Stimulated activated CD8-positive, alpha-beta memory T cell treated with anti-CD3 and anti-CD28 coated beads, Interleukin-4, amount 100 ng/mL, for 4 hours (primary cell): ENCODE measurements at places on chromosomes 12 and 14.
A peak's percentile ranks its signal among the peaks of the same experiment; 100 is the strongest.

DNA sequence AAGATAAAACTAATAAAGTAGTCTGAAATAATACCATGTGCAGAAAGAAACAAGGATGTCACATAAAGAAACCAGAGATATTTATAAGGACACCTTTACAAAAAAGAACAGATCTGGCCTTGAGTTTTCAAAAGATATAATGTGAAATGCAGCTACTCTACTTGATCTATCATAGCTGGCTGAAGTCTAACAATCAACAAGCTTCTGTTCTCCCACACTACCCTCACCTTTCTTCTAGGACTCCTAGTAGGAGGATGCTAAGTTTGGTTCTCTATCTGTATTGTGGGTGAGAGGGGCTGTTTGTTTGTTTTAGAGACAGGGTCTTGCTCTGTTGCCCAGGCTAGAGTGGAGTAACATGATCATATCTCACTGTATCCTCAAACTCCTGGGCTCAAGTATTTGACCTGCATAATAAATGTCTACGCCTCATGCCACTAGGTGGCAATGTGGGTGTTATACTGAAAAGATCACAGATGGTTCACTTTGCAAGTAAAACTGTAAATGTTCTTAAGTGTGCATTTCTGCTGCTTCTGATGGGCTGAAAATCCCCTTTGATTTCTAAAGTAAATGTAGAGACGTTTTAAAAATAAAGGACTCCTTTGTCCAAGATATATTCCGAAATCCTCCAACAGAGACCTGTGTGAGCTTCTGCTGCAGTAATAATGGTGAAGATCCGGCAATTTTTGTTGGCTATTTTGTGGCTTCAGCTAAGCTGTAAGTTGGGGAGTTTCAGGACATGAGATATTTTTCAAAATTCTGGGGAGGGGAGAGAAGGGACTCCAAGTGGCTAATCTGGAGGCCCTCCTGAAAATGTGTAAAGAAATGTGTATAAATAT, 269.3 kb downstream of the DAD1 start:
- DNase-seq = no peak

DNA sequence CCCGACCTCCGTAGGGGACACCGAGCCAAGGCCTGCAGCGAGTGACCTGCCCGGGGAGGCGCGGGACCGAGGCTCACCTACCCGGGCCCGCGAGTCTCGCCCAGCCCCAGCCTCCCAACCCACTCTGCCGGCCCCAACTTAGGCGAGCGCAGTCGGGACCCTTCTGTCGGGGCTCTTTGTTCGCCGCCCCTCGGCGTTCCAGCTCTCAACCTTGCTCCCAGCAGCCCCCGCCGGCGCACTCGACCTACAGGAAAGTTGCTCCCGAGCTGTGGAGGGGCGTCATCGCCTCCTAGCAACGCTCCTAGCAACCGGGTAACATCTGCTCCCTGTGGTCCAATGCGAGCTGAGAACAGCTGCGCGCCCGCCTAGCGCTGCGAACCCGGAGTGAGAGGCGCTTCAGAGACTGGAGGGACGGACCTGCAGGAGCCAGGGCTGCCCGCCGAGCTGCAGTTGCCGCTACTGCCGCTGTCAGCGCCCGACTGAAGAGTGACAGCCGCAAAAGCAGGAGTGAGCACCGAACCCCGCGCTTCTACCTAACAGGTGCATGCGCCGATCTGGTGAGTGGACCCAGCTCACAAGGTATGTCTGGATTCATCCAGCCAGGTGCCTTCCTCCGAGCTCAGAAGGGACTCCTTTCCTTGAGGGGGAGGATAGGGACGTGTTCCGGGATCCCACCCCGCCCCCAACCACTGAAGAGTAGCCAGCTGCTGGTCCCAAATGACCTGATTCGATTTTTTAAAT, 355.0 kb downstream of the SNAPC1 start:
- DNase-seq = peak; percentile 11

GRCh38 chr12:104022786-104023185, 27.2 kb downstream of the GLT8D2 start:
- no peak for DNase-seq

DNA sequence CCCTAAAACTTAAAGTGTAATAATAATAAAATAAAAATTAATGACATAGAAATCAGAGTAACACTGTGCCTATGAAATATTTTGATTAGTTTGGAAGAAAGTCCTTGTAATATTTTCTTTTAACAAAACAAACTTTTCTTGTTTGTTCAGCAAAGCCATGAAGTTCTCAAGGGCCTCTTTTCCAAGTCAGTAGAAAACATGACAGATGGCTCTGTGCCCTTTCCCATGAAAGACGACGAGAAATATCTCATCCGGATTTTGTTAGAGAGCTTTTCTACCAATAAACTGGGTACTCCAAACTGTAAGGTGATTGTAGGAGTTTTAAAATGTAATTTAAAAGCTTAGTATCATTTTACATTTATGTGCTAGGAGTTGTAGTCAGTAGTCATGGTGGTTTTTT, 54.5 kb upstream of the ASPG start:
- no peak for DNase-seq

DNA sequence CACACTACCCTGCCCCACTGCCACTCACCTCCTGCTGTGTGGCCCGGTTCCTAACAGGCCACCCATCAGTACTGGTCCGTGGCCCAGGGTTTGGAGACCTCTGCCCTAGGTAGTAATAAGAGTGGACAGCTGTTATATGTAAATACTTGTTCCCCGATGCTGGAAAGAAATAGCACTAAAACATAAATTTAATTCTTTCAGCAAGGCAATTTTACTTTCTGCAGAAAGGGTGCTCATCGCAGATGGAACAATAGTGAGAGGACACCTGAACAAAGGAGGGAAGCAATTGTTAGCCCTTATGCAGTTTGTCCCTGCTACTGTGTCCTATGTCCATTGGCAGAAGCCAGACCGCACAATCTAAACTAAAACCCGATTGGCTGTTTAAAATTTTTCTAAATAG, 5.9 kb upstream of the CYP46A1 start:
- DNase-seq = no peak

DNA sequence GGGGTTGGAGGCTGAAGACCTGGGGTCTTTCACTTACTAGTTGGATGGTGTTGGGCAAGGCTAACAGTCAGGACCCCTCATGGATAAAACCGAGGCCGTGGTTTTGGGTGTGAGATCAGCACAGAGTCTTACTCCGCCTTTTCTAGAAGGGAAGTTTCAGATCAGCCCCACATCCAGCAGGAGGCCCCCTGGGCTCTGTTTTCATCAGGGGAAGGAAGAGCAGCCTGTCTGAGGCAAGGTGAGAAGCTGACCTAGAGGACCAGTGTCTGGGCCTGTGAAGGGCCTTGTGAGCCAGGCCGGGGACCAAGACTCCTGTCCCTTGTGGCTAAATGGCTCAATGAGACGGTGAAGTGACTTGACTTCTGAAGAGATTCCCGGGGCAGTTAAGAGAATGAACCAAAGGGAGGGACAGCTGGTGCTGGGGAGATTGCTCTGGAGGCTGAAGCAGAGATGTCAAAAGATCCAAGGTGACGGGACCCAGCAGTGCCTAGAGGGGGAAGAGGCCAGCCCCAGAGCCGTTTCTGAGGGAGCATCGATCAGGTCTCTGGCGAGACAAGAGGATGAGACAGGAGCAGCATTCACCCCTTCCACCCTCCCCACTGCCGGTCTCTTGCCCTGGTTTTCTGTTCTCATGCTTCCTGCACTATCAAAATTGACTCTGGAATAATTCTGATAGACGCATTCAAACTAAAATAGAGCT, 40.1 kb upstream of the TSPAN9 start:
- no peak for DNase-seq

DNA sequence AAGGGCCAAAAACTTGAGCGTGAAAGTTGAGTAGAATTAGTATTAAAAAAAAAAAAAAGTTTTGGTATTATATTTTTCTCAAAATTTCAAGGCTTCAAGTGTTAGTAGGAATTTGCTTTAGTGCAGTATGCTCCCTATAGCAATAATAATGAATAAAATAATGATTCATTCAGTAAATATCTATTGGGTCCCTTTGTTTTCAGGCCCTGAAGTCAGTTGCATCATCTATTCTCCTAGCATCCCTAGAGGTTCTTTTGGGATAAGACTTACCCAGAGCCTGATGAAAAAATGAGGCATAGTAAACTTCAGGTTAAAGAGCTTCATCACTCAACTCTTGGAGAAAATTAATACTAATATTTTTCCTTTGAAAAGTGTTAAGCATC, 1.1 kb downstream of the KMT5A start:
- DNase-seq = no peak

GRCh38 chr12:123468786-123469185, 10.8 kb downstream of the SNRNP35 start:
- no peak for DNase-seq

- DNase-seq = no peak
Measured at GRCh38 chr14:79281244-79282152, 929.8 kb downstream of the DIO2 start.

GRCh38 chr12:109239179-109239578, 69.9 kb downstream of the FOXN4 start:
- DNase-seq = no peak

DNA sequence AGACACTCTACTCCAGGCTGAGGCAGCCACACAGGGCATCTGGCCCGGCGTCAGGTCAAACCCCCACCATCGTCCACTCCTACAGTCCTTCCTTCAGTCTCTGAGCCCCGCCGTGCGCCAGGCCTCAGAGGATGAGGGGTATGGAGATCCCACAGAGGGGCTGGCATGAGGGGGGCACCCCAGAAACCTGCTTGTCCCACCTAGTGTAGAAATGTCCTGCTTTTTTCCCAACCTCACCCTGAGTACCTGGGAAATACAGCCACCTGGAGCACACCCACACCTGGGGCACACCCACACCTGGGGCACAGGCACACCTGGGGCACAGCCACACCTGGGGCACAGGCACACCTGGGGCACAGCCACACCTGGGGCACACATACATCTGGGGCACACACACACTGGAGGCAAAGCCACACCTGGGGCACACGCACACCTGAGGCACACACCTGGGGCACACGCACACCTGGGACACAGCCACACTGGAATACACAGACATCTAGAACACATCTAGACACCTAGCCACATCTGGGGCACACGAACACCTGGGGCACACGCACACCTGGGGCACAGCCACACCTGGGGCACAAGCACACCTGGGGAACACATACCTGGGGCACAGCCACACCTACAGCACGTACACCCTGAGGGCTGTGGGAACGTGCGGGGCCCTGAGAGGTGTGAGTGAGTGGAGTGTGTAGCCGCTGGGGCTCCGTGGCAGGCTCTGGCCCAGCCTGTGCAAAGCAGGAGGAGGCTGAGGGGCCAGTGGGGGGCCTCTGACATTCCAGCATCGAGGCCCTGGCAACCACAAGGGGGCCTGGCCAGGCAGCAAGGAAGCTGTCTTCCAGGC, 18.4 kb downstream of the AKT1 start:
- DNase-seq = no peak

- no peak for DNase-seq
Measured at GRCh38 chr12:33828326-33828725, 194.0 kb upstream of the ALG10 start.

- DNase-seq = no peak
Measured at GRCh38 chr12:12779529-12779928, 5.9 kb upstream of the APOLD1 start.

- no peak for DNase-seq
Measured at GRCh38 chr12:77940567-77940966, 109.9 kb downstream of the NAV3 start.

GRCh38 chr14:51188566-51189185, 51.4 kb upstream of the TMX1 start:
- DNase-seq = no peak

GRCh38 chr14:31138301-31138700, 69.3 kb downstream of the HECTD1 start:
- DNase-seq = no peak

DNA sequence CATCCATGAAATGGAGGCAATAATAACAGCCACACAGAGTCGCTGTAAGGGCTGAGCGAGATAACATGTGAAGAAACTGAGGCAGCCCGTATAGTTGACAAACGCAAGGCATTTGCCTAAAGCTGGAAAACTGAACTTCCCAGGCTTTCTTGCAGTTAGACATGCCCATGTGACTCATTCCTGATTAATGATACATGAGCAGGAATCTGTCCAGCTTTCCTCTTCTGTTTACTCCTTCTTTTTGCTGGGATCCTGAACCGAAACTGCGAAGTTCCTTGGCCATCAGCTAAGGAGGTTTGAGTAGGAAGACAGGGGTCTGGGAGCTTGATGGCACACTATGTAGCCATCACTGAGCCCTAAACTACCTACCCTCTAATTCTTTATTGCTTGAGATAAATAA, 52.2 kb downstream of the ST8SIA1 start:
- DNase-seq = no peak

DNA sequence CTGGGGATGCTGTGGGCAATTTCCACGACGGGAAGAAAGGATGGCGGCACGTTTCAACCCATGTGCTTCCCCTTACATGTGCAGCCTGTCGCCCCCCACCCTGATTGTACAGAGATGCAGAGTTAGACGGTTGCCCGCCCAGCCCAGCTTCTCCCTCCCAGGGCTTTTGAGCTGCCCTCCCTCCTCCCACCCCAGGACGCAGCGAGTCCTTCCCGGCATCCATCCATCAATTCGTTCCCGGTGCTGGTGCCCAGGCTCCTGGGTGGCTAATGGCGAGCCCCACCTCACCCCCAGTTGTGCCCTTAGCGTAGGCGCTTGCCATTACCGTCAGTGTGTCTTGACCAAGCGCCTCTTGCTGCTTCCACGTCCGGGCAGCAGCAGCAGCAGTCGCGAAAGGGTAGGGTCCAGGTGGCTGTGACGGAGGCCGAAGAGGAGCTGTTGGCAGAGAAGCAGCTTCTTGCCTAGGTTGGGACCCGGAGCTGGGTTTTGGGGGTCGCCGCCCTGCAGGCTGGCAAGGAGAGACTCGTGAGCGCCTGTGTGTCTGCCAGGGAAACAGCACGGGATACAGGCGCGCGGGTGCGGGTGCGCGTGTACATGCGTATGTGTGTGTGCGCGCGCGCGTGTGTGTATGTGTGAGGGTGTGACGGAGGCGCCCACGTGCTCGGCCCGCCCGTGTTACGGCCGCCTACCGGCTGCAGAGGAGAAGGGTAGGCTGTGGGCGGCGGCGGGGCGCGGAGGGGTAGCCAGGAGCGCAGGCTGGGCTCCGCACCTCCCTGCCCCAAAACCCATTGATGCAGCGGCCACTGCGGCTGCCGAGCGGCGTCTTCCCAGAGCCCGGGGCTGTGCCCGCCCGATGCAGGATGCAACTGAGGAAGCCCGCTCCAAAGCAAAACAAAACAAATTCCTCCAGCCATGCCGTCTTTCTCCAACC, at the start of gene SLC6A15:
TSS of gene SLC6A15 (minus strand) at position 602 of the 931 bp plus-strand sequence. CDS start 20,679 bp downstream, outside the sequence.
- no peak for DNase-seq

GRCh38 chr12:89756585-89757398, 48.2 kb upstream of the ATP2B1 start:
- DNase-seq = no peak
